ENCODE measurements at places on chromosomes 1 and 21.

DNA sequence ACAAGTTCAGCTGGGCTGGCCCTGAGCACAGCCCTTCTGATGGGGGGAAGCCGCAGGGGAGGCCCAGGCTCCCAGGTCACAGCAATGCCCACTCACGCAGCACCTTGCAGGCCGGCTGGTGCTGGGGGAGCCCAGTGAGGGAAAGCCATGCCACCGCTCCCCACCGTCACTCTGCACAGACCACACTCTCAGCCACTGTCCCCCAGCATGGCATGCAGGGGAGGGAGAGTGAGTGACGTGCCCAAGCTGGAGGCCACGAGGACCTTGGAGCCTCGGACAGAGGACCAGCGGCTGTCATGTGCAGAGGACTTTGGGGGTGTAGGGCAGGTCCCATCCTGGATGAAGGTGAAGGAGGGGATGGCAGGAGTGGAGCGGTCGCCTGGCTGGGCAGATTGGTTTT lies 25.1 kb downstream of the SLC45A1 start:
- DNase-seq: no peak

DNA sequence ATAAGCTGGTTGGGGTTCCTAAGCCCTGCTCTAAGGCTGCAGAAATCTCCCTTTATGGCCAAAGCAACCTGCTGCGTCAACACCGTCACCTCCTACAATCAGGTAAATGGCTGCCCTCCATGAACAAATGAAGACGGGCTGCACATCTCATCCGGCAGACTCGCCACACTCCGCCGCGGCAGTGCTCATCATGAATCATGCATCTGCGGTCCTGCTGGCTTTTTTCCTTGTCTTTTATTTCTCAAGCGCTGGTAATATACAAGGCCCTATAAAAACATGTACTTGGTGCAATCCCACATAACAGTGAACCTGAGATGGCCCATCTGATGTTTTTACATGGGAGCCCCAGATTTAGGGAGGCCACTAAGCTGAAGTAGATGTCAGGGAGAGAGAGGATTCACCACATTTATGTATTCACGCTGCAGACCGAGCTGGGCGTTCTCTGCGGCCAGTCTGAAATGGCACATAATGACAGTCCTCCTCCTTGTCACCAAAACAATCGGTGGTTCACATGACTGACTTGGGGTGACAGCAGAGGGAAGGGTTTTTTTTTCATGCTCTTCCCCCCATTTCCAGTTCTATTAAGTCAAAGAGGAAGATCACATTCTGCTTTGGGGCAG lies 91.6 kb downstream of the KAZN start:
- DNase-seq: no peak

DNA sequence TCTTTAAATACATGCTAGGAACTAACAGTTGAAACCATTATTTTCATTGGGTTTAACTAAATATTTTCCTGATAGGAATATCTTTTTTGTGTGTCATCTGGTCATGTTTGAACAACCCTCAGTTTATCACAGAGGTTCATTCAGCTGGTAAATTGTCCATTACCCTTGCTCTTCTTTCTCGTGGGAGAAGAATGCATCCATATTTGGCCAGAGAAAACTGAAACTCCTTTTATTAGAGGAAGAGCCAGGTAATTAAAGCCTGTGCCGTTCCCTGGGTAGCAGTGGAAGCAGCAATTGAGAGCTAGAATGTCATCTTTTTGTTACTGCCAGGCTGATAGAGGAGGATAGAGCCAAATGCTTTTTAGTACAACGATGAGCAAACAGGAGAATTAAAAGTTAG lies 587.2 kb upstream of the ZRANB2 start:
- DNase-seq: no peak

DNA sequence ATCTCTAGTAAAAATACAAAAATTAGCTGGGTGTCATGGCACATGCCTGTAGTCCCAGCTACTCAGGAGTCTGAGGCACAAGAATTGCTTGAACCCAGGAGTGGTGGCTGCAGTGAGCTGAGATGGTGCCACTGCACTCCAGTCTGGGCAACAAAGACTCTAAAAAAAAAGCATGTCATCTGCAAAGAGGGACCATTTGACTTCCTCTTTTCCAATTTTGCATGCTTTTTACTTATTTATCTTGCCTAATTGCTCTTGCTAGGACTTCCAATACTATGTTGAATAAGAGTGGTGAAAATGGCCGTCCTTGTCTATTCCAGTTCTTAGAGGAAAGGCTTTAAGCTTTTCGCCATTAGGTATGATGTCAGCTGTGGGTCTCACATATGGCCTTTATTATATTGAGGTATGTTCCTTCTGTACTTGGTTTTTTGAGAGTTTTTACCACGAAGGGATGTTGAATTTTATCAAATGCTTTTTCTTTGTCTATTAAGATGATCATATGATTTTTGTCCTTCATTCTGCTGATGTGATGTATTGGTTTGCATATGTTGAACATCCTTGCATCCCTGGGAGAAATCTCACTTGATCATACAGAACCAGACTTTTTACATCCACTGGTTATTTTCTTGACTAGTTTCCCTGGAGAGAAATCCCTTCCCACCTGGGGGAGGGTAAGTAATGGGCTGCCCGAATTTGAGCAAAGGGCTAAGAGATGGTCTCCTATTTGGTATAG lies 17.0 kb upstream of the RAP1GAP start:
- DNase-seq: no peak

GRCh38 chr1:54488065-54488750 lies 59.8 kb upstream of the ACOT11 start:
- DNase-seq: peak; percentile 90

- DNase-seq: peak; percentile 41
Measured at GRCh38 chr1:156838972-156839371, 19.9 kb downstream of the INSRR start.

DNA sequence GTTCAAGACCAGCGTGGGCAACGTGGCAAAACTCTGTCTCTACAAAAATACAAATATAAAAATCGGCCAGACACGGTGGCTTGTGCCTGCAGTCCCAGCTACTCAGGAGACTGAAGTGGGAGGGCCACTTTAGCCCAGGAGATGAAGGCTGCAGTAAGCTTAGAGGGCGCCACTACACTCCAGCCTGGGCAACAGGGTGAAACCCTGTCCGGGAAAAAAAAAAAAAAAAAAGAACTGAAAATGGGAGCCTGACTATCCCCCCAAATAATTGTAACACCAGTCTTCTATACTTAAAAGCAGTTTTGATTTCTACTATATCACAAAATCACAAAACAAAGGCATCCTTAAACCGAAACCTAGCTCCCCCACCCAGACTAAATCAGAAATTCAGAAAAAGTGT lies 60.3 kb downstream of the CDC42BPA start:
- DNase-seq: peak; percentile 37

DNA sequence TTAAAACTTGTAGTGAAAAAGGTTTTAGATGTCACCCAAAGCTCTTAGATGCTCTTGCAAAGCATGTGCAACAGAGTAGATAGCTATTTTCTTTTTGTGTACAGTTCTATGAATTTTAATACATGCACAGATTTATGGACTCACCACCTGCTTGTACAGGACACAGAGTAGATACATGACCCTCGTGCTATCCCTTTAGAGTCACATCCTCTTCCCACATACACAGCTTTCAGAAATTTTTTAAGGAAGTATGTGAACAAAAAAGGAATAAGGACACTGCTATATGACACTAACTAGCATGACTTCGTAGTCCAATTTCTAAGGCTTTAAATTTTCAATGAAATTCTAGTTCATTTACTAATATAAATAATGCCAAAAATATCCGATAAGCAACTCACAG lies 60.9 kb downstream of the ABL2 start:
- DNase-seq: no peak

DNA sequence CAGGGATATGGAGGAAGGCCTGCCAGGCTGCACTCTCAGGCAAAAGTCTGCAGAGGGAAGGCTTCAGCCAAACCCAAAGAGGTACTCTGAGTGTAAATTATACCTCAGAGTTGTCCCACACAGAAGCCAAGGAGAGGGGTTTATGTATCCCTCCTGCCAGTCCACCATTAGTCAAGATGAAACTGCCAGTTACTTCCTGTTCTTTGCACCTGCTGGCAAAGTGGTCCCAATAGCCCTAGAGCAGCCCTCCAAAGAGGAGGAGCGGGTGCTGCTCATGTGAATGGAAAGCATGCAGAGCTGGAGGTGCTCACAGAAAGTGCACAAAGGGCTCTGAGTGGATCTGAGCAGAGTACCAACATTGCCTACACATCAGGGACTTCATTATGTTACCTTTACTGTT lies 37.1 kb upstream of the MCOLN3 start:
- DNase-seq: no peak

Measured in T47D (cell line).